Lower leg skin (tissue), 4 donors: ENCODE measurements at places on chromosomes 13 and 19.

DNA sequence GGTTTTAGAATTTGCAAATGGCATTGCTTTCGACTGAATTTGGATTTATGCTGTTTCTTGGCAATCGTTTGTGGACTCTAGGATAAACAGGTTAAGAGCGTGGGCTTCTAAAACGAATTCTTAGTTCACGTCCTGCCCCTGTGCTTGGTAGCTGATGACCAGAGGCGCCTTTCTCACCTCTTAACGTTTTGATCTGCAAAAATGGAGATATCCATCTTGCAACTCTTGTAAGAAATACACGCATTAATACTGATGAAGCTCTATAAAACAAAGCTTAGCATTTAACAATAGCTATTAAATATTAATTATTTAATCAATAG is 580 bp upstream of the KATNAL1 start:
- no peak for DNase-seq

DNA sequence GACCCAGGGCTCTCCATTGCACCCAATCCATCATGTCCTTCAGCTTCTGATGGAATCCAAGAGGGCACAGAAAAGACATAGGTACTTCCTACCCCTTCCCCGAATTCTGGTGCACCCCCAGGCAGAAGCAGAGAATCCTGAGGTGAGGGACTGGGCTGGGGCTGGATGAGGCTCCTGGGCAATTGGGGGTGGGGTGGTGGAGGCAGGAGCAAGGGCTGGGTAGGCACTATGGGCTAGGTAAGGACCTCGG is 2.7 kb upstream of the KCNC3 start:
- DNase-seq = no peak

- no peak for DNase-seq
These were observed 428 bp downstream of the RASAL3 start for GRCh38 chr19:15463861-15464371.

GRCh38 chr13:74217811-74218210 is 83.6 kb upstream of the KLF12 start:
- DNase-seq = no peak

DNA sequence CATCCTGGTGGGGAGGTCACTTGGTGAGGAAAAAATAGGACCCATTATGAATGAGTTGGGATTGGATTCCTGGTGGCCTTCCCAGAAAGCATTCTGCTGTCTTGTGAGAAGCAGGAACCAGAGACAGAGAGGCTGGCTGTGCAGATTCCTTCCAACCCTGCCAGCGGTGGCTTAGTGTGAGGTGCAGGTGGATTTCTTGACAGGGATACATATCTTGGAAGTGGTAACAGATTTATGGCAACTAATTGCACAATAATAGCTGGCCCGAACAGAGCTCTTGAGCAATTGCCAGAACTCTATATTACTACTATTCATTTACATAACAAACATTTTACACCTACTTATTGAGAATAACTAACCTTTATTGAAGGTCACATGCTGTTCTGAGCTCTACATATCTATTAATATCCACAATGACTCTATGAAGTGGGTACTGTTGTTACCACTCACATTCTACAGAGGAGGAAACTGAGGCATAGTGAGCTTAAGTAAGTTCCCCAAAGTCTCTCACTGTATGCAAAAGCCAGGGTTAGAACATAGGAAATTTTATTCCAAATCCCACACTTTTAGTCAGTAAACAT is 173.9 kb upstream of the SERP2 start:
- DNase-seq = no peak

- DNase-seq = no peak
These were observed at the start of gene TEX26 for GRCh38 chr13:30932481-30933353. Gene TEX26, plus strand, starts transcription at chr13:30932656. Its CDS starts 60 bp downstream, at chr13:30932716.

DNA sequence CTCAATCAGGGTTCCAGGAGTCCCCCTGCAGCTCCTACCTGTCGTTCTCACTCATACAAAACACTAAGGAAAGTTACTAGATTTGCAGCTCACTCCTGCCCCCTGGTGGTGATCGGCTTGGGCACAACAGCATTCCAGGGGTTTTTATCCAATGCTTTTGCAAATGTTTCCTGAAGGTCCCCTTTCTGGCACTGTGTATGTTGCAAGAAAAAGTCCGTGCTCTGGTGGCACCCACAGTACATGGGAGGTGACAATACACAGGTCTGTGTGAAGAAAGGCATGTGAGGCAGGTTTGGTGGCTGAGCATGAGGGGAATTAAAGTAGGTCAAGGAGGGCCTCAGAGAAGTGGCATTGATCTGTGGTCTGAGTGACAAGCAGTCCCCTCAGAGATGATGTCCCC is 8.6 kb upstream of the TYK2 start:
- DNase-seq = peak; percentile 98

- peak; percentile 37 for DNase-seq
These were observed 24.2 kb downstream of the UHRF1 start for GRCh38 chr19:4933528-4933927.

- no peak for DNase-seq
These were observed 54.8 kb downstream of the DLEU7 start for GRCh38 chr13:50788551-50789210.
